BJ (cell line): ENCODE measurements at places on chromosomes 11 and 22.

- no peak for DNase-seq
Measured at GRCh38 chr22:40037320-40037719, 42.6 kb downstream of the FAM83F start.

DNA sequence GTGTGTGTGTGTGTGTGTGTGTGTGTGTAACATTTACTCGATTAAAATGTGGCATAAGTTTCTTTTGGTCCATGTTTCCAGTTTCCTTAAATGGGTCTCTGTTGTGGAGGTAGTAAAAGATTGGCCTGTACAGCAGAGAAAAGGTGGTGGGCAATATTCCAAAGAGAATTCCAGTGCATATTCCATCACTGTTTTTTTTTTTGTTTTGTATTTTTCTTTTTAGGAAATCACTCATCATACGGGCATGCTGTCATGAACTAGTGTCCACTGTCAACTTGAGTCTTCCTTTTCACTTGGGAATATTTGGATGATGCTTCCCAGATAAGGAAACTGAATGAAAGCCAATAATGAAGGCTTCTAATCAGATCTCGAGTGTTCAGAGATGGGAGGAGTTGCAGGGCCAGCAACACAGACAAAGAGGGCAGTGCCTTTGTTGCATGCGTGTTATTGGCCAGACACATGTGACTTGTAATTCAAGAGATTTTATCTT lies 95.2 kb upstream of the PDGFD start:
- DNase-seq: no peak

GRCh38 chr22:19842393-19843106 lies 12.1 kb downstream of the GNB1L start:
- no peak for DNase-seq

DNA sequence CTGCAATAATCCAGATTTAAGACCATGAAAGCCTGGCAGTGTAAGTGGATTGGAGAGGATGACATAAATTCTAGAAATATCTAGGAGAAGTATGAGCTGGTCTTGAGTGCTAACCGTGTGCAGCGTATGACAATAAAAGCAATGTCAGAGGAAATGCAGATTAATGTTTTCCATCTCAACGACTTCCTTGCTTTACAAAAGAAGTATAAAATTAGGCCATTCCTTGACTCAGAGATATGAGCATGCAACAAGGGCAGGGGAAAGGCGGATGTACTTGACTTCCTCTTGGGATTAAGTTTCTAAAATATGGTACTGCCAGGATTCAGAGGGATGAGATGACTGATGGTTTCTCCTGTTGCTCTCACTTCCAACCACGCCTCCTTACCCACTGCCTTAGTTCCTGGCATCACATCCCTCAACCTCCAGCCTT lies 32.3 kb downstream of the ADAMTS15 start:
- no peak for DNase-seq

- no peak for DNase-seq
Measured at GRCh38 chr11:12496181-12497025, 119.0 kb downstream of the PARVA start.

- DNase-seq: no peak
Measured at GRCh38 chr11:118535261-118535660, 4.3 kb downstream of the TMEM25 start.
